ENCODE measurements at places on chromosomes 3 and 15.
A peak's percentile ranks its signal among the peaks of the same experiment; 100 is the strongest.

DNA sequence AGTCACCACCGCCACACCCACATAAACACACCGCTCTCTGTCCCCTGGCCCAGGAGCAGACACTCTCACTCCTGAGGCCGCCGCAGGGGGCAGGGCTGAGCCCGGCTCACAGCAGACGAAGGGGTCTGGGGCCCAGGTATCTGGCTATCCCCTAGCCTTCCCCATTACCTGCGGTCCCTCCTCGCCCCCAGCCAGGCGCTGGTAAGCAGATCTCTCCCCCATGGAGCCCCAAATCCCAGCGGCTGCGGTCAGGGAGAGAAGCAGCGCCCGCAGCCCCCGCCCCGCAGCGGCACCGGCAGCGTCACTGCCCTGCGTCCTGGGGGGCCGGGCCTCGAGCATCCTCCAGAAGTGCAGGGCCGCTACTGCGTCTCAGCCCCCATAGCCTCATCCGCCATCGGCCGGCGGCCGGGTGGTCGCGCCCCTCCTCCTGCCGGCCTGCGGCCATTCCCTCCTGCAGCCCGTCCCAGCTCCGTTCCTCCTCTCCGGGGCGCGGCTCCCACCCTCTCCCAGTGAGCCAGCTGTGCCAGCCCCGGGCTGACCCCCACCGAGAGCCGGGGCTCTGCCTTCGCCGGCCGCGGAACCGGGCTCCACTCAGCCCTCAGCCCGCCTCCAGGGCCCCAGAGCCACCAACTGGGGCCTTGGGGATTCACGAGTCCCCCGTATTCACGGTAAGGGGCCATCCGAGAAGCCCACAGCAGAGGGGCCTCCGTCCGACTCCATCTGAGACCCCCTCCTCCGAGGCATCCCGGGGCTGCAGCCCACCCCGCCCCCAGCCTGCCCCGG lies 13.1 kb downstream of the TNK2 start:
- peak; percentile 77 for DNase-seq

GRCh38 chr15:70935631-70936030 lies 43.0 kb downstream of the LRRC49 start:
- no peak for DNase-seq

DNA sequence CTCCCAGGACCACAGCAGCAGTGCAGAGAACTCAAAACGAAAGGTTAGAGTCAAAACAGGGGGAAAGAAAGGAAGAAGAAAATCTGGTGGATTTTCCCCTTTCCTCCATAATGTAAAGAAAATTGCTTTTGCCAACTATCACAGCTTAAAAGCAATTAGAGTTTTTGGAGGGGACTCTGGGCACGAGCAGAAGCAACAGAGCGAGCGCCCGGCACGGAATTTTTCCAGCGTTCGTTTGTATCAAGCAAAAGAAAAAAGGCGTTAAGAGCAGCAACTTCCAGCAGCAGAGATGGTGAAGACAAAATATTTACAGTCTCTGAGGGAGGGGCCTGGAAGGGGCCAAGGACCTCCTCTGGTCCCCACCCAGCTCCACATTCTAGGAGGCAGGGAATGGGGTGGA lies 174.9 kb upstream of the LINGO1 start:
- no peak for DNase-seq

DNA sequence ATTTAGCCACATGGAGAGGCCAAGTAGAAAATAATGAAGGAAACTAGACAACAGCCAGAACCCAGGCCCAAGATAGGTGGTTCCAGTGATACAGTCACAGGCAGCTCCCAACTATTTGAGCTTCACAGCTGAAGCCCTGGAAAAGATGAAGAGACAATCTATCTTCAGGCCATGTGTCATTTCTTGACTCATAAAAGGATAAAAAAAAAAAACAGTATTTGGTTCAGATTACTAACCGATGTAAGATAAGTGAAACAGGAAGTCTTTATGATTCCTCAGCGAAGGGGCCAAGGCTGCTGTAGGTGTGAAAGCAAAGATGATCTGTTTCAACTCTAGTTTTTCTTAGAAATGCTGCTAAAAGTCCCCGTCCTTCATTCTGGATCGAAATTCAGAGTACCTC lies 394.6 kb downstream of the ZNF385D start:
- DNase-seq = no peak

DNA sequence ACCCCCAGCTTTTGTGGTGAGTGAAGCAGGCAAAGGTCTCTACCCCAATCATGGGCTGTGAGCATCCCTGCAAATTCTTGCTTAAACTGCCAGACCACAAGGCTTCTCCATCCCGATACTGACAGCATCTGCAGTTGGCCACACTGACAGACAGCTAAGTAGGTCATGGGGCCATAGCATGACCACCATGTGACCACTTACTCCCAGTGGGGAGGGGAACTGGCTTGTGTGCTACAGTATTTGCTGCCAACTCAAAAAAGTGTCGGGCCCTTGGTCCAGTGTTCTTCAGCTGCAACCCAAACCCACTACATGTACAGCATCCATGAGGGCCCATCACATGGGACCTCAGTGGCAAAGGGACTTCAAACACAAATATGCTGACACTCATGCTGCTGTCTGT lies 103.4 kb downstream of the SEC22A start:
- DNase-seq = no peak

GRCh38 chr3:126924458-126924857 lies 58.5 kb upstream of the PLXNA1 start:
- DNase-seq = no peak

DNA sequence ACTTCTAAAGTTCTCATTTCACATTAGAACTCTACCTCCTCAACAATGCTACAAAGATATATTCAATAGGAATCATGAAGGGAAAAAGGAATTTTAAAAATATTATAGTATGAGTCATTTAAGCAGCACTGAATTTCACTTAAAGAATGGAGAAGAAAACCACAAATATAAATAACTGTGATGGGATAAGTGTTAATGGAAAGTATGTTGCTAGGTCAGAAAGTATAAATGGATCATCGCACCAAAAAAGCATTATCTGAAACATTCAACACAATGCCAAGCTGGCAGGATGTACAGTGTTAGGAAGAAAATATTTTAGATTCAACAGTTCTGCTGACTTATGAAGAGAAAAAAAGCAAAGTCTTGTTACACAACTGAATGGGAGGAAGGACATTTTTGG lies 101.4 kb downstream of the TFG start:
- no peak for DNase-seq

DNA sequence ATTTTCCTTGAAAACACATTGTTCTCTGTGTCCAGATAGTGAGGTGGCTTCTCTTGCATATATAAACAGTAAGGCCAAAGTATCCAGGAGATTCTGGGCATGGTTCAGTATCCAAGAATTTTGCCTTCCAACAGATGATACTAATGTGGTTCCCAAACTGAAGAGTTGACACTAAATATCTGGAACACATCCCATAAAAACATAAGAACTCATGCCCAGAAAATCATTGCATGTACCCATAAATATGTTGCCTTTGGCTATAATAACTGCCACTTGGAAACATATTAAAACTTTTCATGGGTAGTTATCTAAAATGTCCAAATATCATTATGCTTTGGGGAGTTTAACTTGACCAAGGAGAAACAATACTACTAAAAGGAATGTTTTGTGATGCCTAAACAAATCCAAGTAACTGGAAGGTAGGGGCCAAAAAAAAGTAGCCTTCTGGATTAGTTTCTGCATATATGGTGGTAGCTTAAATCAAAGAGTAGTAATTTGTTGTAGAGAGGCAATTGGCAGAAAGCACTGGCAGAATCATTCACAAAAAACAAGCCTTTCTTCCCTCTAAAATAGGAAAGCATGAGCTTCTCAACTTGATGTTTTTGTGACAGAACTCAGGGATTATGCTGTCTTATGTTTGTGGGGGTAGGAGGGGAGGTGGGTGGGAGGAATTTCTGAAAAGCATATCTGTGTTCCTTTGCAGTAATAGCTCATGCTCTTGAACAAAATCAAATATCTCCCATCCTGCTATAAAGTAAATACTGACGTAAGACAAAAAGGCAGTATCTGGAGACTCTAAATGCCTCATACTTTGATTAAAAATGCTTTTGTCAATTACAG lies 753.9 kb downstream of the TUSC7 start:
- no peak for DNase-seq

GRCh38 chr3:99863588-99863987 lies 45.9 kb downstream of the CMSS1 start:
- no peak for DNase-seq

GRCh38 chr3:128537091-128537703 lies 44.2 kb upstream of the GATA2 start:
- DNase-seq = no peak

GRCh38 chr15:83559310-83559966 lies 94.5 kb upstream of the ADAMTSL3 start:
- peak; percentile 43 for DNase-seq

DNA sequence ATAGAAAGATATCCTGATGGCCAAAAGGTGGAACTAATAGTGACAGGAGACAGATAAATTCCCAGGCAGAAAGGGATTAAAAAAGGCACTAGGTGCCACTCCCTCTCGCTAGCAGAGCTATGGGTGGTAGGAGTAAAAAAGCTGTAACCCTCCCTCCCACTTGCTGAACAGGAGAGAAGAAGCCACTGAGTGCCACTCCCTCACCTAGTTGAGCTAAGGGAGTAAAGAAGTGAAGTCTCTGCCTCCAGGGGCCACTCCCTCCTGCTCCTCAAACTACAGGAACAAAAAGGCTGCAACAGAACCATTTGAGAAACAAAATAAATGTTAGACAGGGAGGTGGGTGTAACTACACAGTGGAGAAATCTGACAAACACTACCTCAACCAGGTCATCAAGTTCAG lies 276.2 kb upstream of the EPHA6 start:
- no peak for DNase-seq

DNA sequence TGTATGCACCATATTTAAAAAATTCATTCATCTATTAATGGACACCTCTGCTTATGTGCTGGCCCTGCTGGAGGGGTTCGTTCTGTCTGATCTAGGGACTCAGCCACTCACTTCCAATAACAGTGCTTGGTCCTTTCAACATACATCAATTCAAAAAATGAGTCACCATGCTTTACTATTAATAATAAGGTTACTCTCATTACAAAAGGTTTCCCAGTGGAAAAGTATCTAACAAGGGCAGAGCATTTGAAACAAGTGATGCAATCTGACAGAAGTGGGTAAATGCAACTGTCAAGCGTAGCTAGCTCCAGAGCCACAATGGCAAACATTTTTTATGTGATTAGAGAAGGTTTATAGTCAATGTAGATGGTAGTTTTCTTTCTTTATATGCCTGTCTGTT lies 67.9 kb upstream of the TNIK start:
- no peak for DNase-seq

DNA sequence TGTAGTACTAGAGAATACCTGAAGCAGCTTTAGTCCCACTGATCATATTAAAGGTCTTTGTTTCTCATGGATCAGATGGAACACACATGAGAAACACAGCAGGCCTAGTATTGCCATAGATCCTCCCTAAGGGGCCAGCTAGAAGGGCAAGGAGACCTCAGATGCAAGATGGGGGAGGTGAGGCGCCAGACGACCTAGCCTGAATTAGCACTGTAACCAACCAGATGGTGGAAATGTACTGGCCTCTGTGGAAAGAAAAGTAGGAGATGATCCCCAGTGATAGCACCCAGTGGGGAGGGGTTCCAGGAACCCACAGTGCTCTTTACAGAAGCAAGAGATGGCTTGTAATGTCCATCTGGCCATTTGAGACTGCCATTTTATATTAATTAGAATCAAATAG lies 138.2 kb upstream of the ZNF385D start:
- DNase-seq = no peak

- no peak for DNase-seq
Observed at GRCh38 chr3:182784542-182784941, 8.8 kb upstream of the ATP11B start.

- no peak for DNase-seq
Observed at GRCh38 chr3:130900959-130901358, 7.1 kb downstream of the ATP2C1 start.

DNA sequence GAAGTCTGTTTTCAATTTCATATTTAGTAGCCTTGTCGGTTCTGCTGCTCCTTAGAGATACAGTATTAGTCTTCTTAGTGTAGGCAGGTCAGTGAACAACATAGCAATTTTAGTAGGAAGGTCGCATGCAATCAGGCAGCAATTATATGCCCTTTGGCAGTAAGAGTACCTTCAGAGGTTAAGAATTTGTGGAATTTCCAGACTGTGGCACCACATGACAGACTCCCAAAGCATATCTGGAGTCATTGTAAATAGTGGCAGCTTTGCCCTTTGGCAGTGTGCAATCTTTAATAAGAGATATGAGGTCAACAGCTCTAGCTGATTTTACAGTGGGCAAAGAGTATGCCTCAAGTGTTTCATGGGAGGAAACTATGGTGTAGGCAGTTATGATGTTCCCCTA lies 1532.5 kb upstream of the CADM2 start:
- DNase-seq = no peak

DNA sequence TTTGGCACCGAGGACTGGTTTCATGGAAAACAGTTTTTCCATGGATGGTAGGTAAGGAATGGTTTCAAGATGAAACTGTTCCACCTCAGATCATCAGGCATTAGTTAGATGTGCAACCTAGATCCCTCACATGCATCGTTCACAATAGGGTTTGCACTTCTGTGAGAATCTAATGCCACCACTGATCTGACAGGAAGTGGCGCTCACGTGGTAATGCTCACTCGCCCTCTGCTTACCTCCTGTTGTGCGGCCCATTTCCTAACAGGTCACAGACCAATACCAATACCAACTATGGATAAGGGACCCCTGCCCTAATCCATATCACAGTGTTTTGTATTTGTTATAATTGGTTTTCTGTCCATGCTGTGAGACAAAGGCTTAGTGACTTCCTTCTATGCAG lies 58.9 kb downstream of the SLMAP start:
- no peak for DNase-seq

DNA sequence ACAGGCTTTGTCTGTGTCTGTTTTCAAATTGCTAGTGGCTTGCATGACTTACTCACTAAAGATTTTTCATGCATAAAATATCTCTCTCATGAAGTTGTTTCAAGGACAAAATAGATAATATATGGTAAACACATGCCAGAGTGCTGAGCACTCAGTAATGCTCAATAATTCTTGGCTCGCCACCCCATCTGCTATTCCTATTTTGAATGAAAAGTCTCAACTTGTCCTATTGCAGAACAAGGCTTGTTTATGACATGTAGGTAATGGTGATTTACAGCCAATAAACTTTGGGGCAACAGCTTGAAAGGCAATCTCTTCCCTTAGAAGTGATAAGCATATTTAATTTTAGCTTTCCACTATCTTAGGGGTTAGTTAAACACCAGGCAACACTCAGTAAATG lies 789.0 kb upstream of the ROBO1 start:
- no peak for DNase-seq

- no peak for DNase-seq
Observed at GRCh38 chr3:167330993-167331785, 48.9 kb downstream of the ZBBX start.

- DNase-seq = no peak
Observed at GRCh38 chr3:122890077-122890719, 95.3 kb downstream of the SLC49A4 start.

All from pancreas (tissue), 10 donors.